Cerebellum (tissue), 4 donors: ENCODE measurements at places on chromosomes 1 and 21.

DNA sequence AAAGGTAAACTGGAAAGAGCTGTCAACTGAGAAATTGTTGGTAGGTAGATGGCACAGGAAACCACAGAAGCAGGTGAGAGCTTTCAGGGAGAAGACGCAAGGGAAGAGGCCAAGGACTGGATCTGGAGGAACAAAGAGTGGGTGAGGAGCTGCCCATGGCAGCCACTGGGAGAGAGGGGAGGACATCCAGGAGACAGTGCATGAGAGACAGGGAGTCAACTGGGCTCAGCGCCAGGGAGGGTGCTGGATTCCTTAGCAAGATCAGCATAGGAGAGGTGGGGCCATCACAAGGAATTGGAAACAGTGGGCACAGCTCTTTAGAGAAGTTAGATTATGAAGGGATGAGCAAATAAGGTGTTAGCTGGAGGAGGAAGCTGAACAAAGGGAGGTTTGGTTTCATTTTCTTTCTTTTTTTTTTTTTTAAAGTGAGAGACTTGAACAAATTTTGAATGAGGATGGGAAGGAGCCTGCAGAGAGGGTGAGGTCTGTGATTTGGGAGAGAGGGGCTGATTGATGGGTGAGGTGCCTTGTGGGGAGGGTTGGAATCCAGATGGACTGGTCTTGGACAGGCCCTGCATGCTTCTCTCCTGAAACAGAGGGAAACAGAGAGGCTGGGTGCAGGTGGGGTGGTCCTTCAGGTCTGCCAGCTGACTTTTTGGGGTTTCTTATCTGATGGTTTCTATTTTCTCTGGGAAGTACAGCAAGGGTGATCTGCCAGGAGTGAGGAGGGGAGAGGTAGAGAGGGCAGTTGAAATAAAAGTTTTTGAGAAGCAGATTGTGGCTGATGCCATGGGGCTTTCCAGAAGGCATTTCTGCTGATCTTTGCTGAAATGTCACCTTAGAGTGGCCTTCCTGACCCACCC is 5.4 kb downstream of the CYP4B1 start:
- DNase-seq: no peak

- DNase-seq: no peak
Measured at GRCh38 chr1:6397844-6398441, 4.4 kb upstream of the ACOT7 start.

GRCh38 chr1:219085082-219085481 is 88.6 kb upstream of the LYPLAL1 start:
- no peak for DNase-seq

DNA sequence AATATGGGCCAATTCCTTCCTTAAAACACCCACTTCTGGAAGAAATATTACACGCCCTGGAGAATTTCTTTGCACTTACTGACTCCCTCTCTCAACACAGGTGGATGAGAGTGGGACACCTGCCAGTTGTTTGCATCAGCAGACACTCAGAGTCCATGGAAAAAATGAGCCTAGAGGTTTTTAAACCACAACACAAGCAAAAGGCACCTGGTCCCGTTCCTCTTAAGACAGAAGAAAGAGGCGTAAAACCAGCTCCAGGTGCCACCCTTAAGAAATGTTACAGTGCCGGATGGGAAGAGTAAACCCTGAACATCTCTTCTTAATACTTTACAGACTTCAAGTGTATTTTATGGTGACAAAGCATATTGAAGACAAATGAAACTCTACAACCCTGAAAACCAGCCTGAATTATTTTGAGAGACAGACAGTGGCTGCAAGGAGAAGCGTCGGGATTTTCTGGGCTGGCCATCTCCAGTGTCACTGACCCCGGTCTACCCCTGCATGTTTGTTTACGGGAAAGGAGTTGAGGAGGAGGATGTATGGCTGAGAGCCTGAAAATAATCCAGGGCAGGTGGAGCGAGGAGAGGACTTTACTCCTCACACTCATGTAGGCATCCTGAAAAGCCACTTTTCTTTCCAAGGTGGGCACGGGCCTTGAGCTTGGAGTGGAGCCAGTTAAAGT is 7.8 kb upstream of the RIPK4 start:
- no peak for DNase-seq

GRCh38 chr21:26097475-26097874 is 73.1 kb downstream of the APP start:
- no peak for DNase-seq

DNA sequence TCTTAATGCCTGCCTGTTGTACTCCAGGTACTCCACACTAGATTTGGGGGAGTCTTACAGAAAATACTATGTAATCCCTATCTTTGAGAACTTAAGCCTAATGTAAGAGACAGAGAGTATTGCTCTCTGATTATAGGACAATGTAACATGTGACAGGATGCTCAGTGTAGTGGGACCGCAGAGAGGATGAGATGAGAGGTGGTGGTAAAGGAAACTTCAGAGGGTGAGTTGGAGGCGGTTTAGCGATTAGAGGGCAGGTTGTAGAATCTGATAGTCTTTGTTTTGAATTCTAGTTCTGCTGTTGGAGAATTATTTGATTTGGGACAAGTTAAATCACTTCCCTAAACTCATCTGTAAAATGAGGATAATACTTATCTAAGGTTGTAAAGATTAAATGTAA is 5.4 kb downstream of the SOAT1 start:
- no peak for DNase-seq

DNA sequence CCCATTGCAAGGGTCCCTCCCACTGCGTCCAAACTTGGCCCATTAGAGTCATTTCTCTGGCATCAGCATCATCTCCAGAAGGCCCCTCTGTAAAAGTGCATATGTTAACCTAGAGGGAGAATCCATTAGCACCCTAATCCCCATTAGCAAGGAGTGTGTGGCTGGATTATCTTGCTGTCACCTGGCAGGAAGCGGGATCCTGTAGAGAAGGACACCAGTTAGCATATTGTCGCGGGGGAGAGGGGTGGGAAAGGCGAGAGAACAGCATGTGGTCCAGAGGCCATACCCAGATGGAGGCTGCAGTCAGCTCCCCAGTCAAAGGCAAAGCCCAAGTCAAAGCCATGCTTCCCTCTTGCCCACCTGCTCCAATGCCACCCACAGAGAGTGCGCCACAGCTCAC is 64.0 kb downstream of the OLIG1 start:
- peak; percentile 35 for DNase-seq

- DNase-seq: no peak
Measured at GRCh38 chr1:176539018-176539417, 76.0 kb downstream of the PAPPA2 start.

GRCh38 chr1:226569879-226570547 is 21.4 kb downstream of the STUM start:
- no peak for DNase-seq

GRCh38 chr21:42093991-42094421 is 22.9 kb downstream of the UMODL1 start:
- peak; percentile 93 for DNase-seq

DNA sequence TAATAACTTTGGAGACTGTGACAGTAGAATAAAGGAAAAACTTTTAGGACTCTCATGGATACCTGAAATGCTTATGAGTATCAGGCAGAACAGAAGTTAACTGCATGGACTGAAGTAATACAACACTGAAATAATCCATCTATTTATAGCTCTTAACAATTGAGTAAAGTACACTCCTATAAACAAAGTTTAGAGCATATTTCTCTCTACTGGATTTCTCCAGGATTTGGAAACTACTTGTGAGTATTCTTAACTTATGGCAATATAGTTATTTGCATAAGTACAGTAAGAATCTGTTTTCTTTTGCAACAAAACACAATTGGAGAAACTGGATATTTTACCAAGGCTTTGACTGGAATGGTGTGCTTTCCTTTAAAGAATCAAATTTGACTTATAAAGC is 9.9 kb upstream of the CD48 start:
- no peak for DNase-seq

GRCh38 chr21:33734818-33735217 is 92.5 kb downstream of the ITSN1 start:
- DNase-seq: no peak

- no peak for DNase-seq
Measured at GRCh38 chr1:37533317-37534093, 18.9 kb upstream of the MEAF6 start.
